Fibroblast of skin of abdomen (primary cell): ENCODE measurements at places on chromosomes 16 and 17.

GRCh38 chr16:69138608-69139007, 6.2 kb downstream of the UTP4 start:
- no peak for DNase-seq

DNA sequence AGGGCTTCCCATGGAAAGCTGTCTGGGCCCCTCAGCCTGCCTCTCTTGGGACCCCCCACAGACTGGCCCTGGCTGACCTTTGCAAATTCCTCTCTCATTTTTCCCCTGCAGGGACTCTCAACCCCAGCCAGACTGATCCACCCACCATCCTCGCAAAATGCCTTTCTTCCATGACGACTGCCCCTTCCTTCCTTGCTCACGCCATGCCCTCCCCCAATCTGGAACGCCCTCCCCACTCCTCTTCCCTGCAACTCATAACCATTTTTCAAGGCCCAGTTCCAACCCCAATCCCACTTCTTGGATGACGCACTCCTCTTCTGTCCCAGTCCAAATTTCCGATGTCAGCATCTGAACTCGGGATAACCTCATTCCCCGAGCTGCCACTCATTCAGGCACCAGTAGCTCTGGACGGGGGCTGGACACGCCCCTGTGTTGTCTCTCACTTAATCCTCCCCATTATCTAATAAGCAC, 1.3 kb upstream of the DNAI2 start:
- DNase-seq = peak; percentile 22

GRCh38 chr17:17175917-17176316, 30.2 kb downstream of the PLD6 start:
- no peak for DNase-seq

DNA sequence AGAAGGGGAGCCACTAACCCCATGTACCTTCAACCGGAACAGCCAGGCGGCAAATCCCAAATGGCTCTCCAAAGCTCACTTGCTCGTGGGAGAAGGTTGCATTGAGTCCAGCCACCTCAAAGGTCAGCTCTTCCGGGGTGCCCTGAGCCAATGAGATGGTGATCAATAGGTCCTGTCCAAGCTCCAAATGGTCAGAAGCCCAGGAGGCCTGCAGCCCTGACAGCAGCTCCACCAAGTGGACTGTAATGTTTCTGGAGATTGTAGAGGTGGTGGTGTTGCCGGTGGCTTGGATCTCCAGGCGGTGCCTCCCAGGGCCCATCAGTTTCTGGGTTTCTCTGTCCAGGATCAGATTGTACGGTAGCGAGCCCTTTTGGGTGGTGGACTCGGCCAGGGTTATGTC, 39.9 kb upstream of the BCO1 start:
- DNase-seq = no peak

GRCh38 chr16:84932681-84933080, 78.7 kb downstream of the ZDHHC7 start:
- no peak for DNase-seq

GRCh38 chr17:38994026-38994425, 26.8 kb upstream of the FBXO47 start:
- DNase-seq = no peak

GRCh38 chr17:44978807-44979206, 10.7 kb upstream of the C1QL1 start:
- DNase-seq = no peak

DNA sequence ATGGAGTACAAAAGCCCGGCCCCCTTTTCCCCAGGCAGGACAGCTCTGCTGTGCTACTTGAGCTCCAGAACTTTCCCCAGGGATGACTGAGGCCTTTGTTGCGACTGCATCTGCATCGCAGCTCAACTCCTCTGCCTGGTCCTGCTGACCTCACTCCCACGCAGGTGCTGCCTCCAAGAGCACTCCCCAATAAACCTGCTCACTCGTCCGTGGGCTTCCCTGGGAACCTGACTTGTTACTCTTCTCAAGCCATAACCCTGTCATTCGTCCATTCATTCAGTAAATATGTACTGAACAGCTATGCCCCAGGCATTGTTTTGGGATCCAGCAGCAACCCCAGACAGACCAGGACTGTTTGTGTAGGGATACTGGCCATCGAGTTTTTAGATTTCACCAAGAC, 11.6 kb upstream of the RMI2 start:
- DNase-seq = no peak

DNA sequence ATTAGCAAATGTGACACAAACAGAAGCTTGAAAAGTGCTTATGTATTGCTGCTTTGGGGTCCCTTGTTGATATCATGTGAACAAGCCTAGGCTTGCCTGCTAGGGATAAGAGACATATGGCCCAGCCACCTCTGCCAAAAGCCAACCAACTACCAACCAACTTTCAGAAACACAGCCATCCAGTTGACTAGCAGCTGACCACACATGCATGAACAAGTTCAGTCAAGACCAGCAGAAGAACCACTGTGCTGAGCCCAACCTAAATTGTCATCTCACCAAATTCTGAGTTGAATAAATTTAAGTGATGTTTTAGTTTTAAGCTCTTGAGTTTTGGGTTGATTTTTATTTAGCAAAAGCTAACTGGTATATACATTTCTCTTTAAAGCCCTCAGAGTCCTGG, 3.5 kb downstream of the ERN2 start:
- no peak for DNase-seq

GRCh38 chr17:73548620-73549311, 95.5 kb downstream of the SDK2 start:
- no peak for DNase-seq

DNA sequence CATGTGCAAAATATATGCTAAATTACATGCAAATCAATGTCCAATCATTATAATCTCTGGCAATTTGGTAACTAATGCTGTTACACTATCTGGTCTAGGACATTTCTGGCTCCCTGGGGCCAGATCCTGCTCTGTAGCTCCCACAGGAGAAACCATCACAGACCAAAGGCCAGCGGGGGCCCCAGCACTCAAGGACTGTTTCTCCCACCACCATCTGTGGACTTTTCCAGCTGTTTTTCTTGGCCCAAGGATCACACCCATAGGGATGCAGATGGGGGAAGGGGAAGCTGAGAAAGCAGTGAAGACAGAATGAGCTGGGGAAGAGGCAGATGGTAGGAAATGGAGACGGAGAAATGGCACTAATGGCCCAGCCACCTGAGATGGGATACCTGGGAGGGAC, at the start of gene HIGD1B:
HIGD1B (plus strand) TSS at position 298 of the 400 bp plus-strand sequence. CDS start 270 bp downstream, outside the sequence.
- DNase-seq = no peak

- DNase-seq = peak; percentile 50
Observed at GRCh38 chr17:1040216-1040600, 43.3 kb downstream of the TIMM22 start.

GRCh38 chr17:7823581-7824001, 10.4 kb upstream of the KDM6B start:
- no peak for DNase-seq

DNA sequence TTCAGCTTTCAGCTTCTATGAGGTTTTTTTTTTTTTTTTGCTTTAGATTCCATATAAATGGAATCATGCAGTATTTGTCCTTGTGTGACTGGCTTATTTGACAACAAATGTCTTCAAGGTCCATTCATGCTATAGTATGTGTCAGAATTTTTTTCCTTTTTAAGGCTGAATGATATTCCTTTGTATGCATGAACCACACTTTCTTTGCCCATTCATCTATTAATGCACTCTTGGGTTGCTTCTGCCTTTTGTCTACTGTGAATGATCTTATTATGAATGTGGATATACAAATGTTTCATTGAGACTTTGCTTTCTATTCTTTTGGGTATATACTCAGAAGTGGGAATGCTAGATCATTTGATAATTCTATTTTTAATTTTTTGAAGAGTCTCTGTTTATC, 27.0 kb upstream of the LRRC75A start:
- no peak for DNase-seq

- DNase-seq = no peak
Observed at GRCh38 chr16:47562366-47562765, 101.2 kb downstream of the PHKB start.

GRCh38 chr16:60566901-60567300, 1469.3 kb downstream of the CDH8 start:
- no peak for DNase-seq

DNA sequence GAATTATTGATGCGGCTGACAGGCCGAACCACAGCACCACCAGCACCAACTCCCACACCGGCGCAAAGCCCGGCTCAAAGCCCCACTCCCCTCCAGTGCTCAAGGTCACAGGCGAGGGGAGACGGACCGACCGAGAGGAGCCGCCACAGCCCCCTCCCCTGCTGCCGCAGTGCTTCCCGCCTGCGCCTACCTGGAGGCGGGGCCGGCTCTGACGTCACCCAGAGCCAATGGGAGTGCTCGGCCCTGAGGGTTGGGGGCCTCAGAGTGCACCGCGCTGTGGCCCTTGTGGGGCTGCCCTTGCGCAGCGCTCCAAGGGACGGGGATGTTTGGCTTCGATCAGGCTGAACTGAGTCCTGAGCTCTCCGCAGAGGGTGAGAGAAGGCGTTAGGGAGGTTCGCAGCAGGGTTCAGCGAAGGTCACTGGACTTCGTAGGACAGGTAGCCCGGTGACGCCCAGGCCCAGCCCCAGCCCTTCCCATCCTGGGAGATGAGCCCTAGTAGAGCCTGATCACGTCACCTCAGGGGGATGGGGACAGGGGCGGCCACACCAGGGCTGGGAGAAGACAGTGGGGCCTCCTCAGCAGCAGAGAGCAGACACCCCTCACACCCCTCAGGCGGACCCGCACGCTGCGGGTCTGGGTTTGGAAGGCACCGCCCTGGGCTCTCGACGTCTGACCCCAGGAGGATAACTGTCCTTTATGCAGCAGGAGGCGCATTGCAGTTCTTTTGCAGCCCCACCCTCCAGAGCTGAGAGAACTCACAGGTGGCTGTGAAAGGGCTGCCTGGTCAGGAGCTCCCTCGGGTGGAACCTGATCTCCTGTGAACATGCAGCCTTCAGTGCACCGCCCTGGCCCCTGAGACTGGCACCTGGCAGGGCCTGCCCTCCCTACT, 1.5 kb downstream of the NDRG4 start:
- no peak for DNase-seq

GRCh38 chr17:55567240-55568214, 56.3 kb upstream of the SMIM36 start:
- DNase-seq = no peak

- DNase-seq = no peak
Observed at GRCh38 chr17:42389135-42389417, 834 bp upstream of the STAT3 start.

DNA sequence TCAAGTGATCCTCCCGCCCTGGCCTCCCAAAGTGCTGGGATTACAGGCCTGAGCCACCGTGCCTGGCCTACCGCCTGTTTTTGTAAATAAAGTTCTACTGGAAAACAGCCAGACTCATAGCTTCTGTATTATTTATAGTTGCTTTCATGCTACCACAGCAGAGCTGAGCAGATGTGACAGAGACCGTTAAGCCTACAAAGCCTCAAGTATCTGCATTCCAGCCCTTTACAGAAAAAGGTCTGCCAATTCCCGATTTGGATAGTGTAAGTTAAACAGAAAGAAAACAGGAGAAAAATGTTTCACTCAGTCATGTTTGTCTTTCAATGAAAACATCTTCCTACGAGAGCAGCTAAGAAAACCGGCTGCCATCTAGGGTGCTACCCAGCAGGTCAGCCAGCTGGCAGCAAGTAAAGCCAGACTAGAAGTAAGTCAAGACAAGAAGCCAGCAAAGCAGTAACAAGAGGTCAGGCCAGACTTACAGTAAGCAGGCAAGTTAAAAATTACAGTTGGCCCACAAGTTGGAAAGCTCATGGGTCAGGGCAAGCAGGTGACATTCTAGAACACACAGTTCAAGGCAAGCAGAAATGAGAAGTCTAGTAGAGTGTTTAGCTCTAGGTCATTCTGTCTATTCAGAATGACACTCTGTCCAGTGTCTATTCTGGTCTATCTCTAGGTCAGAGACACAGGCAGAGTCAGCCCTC, 17.7 kb downstream of the NCBP3 start:
- peak; percentile 45 for DNase-seq

- DNase-seq = no peak
Observed at GRCh38 chr16:57903656-57904055, 67.3 kb downstream of the CNGB1 start.

- DNase-seq = no peak
Observed at GRCh38 chr17:72838581-72838980, 253.9 kb downstream of the SLC39A11 start.

GRCh38 chr17:38706505-38707216, 1.6 kb downstream of the MLLT6 start:
- no peak for DNase-seq

DNA sequence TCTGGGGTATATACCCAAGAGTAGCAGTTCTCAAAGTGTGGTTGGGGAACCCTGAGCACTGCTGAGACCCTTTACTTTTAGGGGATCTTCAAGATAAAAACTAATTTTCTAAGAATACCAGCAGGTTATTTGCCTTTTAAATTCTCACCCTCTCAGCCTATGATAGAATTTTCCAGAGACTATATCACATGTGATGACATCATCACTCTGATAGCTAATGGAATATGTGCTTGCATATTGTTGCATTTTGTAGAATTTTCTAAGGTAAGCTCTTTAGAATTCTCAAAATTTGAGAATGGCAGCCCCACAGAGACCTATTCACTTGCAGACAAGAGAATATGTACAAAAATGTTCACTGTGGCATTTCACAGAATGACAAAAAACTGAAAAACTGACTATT, 181.1 kb downstream of the MYO1D start:
- no peak for DNase-seq

- no peak for DNase-seq
Observed at GRCh38 chr16:7420079-7420478, 87.4 kb downstream of the RBFOX1 start.

DNA sequence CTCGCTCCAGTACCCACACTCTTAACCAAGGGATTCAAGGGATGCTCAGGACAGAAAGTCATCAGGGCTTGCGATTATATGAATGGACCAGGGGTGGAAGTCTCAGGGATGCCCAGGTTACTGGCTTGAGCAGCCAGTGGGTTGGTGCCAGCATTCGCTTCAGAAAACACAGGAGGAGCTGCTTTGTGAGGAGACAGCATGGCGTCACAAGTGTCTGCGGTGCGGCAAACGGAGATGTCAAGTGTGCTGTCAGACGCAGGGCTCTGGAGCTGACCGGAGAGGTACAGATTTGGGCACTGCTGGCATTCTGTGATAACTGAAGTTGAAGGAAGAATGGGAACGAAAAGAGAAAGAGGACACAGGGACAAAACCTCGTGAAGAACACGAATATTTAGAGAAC, 4.1 kb downstream of the MARCHF10 start:
- no peak for DNase-seq

GRCh38 chr17:73462823-73463222, 151.0 kb upstream of the CDC42EP4 start:
- no peak for DNase-seq

DNA sequence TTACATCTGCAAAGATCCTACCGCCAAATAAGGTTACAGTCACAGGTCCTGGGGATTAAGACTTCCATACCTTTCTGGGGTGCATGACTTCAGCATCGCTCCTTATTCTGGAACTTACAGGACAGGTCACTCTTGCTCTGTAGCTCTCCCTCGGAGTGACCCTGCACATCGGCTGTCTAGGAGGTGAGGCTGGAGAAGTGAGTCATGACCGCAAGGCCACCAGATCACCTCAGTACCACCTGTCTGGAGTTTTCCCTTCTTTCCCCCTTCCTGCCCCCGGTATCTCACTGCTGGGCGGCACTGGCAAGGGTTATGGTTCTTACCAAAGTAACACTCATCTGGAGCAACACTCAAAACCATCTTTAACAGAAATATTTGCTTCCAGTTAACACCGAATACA, 374.8 kb downstream of the SLC39A11 start:
- DNase-seq = no peak
